ENCODE measurements at places on chromosomes 5 and 9.

DNA sequence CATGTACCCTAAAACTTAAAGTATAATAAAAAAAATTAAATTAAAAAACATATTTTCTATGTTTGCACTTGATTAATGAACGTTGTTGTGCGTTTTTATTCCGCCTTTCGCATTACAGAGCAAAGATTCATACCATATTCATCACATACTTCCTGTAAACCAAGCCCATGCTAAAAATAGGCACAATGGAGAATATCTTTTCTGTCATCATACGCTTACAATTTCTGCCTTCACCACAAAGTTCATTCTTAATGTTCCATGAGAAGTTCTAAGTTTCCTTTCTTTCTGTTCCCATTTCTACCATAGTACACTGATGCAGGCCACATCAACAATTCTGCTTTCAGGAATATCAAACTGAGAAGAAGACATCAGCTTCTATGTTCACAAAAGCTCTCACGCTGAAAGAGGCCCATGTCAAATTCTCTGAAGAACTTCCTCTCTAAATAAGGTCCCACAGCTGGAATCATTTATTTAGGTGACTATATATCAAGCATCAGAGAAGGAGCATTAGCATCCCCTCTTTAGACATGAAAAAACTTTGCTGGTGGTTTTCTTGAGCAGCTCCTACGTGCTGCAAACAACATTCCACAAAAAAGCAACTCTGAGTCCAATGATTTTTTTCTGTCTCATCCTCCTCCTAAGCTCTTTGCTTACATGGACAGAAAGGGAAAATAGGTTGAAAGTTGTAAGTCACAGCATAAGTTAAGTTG lies 456.4 kb downstream of the CDH10 start:
- DNase-seq, result no peak

- DNase-seq, result no peak
Observed at GRCh38 chr5:38396766-38397165, 138.4 kb downstream of the EGFLAM start.

DNA sequence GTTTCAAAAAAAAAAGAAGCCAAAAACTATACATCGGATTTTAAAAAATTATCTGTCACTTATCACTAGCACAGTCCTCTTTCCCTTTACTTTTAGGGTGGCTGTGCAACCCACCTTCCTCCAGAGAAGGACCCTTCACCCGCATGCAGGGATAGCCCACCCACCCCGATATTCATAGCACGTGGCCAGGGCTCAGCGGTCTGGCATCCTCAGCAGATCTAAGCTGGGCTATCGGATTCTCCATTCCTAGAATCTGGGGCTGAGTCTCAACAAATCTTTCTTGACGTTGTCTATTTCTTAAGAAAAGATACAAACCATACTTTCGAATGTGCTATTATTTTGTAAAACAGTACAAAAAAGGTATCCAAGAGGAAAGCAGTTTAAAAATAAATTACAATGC lies 70.9 kb downstream of the MYO10 start:
- DNase-seq, result no peak

DNA sequence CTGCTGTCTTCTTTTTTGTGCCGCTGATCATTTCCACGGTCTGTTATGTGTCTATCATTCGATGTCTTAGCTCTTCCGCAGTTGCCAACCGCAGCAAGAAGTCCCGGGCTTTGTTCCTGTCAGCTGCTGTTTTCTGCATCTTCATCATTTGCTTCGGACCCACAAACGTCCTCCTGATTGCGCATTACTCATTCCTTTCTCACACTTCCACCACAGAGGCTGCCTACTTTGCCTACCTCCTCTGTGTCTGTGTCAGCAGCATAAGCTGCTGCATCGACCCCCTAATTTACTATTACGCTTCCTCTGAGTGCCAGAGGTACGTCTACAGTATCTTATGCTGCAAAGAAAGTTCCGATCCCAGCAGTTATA lies 17.1 kb downstream of the F2R start:
- DNase-seq, result peak; percentile 32

- no peak for DNase-seq
Observed at GRCh38 chr5:173919443-173919842, 31.3 kb downstream of the CPEB4 start.

DNA sequence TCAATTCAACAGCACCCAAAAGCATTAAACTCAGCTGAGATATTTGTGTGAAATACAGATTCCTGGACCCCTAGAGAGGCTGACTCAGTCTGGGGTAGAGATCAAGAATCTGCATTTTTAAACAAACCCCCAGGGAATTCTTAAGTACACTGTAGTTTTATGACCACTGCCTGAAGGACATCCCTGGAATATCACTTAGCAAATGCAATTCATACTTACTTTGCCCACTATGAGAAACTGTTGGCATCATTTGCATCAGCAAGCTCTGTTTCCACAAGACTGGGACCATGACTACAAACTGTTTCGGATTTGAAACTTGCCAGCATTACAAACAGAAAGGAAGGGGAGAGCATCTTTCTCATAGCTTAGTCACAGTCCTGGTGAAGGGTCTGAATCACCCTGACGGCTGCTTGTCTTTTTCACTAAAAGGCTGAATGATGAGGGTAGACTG lies 63.7 kb downstream of the MLLT3 start:
- DNase-seq, result no peak

GRCh38 chr5:3809455-3809854 lies 213.8 kb downstream of the IRX1 start:
- no peak for DNase-seq
